Glutamatergic neuron (in vitro differentiated cells): ENCODE measurements at places on chromosomes 2 and 18.
A peak's percentile ranks its signal among the peaks of the same experiment; 100 is the strongest.

DNA sequence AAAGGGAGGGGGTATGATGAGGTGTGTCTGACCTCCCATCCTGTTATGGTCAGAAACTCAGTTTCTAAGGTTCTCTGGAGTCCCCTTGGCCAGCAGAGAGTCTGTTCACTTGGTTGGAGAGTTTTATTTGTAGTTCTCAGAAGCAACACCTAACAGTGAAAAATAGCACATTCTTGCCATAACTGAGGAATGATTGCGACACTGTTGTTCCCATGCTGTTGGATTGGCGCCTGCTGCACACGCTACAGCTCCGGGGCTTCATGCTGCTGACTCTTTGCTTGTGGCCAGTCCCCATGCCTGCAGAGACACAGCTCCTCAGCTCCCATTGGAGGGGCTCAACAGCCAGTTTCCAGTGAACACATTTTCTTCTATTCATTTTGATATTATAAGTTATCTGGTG, 42.1 kb downstream of the TPGS2 start:
- no peak for DNase-seq

DNA sequence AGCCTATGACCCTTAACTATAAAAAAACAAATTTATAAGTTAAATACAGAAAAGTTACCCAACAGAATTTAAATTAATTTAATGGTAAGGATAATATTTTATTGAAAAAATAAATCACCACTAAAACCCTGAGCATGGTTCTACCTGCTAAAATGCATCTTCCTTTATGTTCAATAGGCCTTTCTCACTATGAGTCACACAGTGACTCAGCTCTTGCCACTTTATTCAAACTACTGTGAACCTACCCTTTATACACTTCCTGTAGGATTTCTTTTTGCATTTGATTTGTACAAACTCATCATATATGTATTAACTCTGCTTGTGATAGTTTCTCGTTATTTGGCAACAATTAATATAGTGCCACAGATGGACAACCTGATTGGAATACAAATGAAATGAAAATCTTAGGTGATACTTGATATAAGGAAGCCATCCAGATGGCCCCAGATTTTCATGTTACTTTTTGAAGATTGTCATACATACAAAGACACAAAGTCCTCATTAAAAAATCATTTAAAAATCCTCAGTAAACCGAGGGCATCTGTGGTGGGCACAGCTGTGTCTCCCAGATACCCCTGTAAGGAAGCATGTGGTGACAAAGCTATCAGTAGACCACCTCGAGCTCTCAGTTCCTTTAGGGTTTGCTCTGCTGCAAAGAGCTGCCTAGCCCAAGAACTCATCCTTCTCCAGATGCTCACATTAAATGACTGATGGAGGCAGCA, 55.2 kb upstream of the COBLL1 start:
- no peak for DNase-seq

- DNase-seq = peak; percentile 85
These were observed at the start of gene ADAM23 for GRCh38 chr2:206442833-206443734. Gene ADAM23 (plus strand): TSS chr2:206443532. CDS start chr2:206443867, 335 bp downstream.

GRCh38 chr18:76487782-76488181, 7.3 kb downstream of the ZNF516 start:
- DNase-seq = peak; percentile 59

- DNase-seq = no peak
These were observed at the start of gene TFPI for GRCh38 chr2:187554011-187554703. Gene TFPI (minus strand): TSS chr2:187554435. CDS start chr2:187503768, 50,667 bp downstream.

- no peak for DNase-seq
These were observed 451.1 kb upstream of the POU3F3 start for GRCh38 chr2:104402825-104403224.

GRCh38 chr2:121925466-121925865, 170.0 kb downstream of the TSN start:
- DNase-seq = no peak

DNA sequence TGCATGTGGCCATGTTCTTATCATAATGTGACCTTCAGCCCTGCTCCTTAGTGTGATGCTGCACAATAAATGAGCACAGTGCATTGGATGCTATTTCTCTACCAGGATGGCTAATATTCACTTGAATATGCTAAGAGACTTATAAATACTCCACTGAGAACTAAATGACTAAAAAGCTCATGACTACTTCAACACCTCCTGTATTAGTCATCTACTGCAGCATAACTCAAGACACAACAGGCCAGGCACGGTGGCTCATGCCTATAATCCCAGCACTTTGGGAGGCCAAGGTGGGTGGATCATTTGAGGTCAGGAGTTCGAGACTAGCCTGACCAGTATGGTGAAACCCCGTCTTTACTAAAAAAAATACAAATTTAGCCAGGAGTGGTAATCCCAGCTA, 213.4 kb downstream of the RND3 start:
- no peak for DNase-seq

DNA sequence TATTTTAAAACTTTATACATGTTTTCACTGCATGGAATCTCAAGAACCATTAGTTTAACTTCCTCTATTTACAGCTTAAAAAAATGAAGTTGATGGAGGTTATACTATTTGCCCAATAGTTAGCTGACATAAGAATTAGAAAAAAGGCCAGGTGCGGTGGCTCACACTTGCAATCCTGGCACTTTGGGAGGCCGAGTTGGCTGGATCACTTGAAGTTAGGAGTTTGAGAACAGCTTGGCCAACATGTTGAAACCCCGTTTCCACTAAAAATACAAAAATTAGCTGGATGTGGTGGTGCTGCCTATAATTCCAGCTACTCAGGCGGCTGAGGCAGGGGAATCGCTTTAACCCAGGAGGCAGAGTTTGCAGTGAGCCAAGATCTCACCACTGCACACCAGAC, 125.1 kb upstream of the CDH19 start:
- DNase-seq = no peak

- no peak for DNase-seq
These were observed 30.4 kb downstream of the RNF138 start for GRCh38 chr18:32122039-32122438.

DNA sequence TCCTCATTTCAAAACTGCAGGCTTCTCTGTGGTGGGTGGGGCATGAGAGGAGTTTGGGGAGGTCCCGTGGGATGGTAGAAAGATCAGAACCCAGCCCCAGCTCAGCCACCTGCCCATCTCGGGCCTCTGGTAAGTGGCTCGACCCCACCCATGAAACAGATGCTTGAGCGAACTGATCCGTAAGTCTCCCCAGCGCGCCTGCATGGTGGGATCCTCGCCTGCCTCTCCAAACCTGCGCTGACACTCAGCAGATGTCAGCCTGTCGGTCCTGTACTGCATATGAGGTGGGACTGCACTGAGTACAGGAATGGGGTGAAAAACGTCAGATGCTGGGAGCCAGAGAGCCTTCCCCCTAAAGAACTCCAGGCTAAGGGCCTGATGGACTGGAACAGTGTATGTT, 15.9 kb upstream of the RPL31 start:
- peak; percentile 49 for DNase-seq

GRCh38 chr2:8581234-8581561, 100.7 kb upstream of the ID2 start:
- DNase-seq = no peak
